ENCODE measurements at places on chromosomes 2 and 18.
A peak's percentile ranks its signal among the peaks of the same experiment; 100 is the strongest.

DNA sequence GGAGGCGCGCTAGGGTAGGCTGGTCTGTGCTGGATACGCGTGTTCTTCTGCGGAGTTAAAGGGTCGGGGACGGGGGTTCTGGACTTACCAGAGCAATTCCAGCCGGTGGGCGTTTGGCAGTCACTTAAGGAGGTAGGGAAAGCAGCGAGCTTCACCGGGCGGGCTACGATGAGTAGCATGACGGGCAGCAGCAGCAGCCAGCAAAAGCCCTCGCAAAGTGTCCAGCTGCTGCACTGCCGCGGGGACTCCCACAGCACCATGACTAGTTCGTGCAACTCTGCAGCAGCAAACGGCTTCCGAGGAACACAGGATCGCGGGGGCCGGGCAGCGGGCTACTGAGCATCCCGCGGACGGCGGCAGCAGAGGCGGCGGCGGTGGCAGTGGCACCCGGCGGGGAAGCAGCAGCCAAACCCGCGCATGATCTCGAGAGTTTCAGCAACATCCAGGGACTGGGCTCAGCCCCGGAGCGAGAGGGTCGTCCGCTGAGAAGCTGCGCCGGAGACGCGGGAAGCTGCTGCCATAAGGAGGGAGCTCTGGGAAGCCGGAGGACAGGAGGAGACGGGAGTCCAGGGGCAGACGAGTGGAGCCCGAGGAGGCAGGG lies 368 bp downstream of the TMEFF2 start:
- peak; percentile 82 for DNase-seq

- peak; percentile 89 for DNase-seq
Observed at GRCh38 chr2:83471655-83472054, 987.4 kb downstream of the SUCLG1 start.

DNA sequence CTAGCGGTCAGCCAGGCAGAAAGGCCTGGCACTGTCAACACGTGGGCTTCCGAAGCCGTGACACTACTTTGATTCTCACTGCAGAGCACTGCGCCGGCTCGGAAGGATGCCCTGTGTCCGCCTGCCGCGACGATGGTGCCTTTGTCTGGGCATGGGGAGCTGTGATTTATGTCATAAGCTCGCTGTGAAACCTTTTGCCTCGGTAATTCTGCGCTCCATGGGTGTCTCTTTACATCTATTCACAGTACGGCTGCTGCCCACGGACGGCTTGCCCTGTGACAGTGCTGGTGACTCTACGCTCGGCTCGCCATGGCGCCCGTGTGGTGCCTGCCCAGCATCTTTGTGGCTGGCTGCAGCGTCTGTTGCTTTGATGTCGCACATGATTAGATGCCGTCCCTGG lies 43.1 kb upstream of the GBX2 start:
- DNase-seq = no peak

DNA sequence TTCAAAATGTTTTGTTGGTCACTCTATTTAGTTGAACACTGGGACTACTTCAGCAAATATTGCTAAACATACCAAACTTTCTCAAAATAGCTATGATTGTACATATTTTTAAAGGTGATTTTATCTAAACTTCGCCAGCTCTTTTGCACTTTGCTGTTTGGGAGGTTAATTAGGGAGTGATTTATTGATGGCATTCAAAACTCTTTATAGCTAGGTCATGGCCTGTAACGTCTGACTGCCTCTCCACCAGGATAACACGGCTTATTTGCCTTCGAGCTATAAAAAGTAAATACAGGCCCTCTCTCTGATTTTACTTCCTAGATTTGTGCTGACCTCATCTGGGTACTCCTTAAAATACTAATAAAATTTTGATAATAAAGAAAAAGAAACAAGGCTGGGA lies 931.9 kb downstream of the DCDC2C start:
- DNase-seq = peak; percentile 53

DNA sequence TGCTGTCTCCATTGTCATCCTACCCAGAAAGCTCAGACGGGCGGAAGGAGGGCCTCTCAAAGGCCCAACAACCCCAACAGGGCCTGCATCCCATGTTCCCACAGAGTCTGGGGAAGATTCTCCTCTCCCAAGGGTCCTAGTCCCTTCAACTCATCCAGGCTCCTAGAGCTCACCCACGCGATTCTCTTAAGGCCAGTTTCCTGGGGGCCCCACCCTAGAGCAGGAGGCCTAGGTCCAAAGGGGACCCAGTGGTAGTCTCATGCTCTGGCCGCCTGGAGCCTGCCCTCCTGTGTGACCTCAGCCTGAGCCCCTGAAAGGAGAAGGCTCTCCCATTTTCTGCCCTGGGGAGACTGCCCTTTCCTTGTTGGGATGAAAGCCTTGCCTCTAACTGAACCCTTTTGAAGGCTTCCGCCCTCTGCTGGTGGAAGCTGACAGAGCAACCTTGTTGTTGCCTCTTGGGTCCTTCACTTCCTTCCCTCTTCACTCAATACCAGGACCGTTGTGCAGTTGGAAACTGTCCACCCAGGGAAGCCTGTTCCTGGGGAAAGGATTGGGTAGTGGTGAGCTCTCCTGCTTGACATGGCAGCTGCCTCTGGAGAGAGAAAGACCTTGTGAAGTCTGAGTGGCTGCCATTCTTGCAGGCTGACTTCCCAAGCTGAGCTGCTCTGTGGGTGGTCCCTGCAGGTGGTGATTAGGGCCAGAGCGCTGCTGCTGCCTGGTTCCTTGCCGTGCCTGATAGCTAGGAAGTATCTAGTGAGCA lies 86.0 kb upstream of the ALPP start:
- DNase-seq = no peak

DNA sequence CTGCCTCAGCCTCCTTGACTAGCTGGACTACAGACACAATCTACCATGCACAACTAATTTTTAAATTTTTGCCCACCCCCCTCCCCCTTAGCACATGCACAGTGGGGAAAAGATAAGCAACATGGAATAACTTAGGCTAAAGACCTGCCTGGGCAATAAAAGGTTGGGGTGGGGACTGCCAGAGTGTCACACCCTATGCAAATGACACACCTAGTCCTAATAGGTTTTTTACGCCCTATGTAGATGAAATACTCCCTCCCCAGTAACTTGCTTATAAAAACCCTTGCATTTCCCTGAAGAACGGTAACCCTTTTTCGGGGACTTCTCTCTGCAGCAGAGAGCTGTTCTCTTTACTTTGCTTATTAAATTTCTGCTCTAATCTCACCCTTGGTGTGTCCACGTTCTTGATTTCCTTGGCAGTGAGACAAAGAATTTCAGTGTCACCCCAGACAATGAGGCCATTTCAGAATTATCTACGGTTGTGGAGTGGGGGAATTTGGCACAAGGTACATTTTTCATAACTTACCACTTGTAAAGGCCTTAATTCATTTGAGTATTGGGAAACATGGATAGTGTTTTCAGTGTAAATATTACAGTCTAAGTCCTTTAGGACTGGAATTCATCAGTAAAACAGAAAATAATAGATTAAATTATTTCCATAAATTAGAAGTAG lies 109.2 kb downstream of the NOL4 start:
- no peak for DNase-seq

DNA sequence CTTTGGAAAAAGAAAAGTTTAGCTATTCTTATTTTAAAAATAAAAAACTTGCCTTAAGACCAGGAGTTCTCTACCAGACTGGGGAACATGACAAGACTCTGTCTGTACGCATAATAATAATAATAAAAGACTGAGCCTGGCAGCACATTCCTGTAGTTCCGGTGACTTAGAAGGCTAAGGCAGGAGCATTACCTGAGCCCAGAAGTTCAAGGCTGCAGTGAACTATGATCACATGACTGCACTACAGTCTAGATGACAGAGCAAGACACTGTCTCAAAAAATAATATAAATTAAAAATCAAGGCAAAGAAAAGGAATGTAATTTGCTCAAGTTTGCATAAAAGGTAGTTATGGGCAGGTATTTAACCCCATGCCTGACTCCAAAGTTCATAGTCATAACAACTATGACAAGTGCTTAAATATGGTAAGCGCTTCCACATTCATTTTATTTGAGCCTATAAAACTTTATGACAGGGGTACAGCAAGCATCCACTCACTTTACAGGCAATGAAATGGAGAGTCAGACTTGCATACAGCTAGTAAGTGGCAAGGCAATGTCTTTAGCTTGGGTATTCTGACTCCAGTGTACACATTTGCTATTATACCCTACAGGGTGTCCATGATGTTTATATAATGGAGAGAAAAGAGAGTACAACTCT lies 1567.8 kb upstream of the PIK3C3 start:
- no peak for DNase-seq

DNA sequence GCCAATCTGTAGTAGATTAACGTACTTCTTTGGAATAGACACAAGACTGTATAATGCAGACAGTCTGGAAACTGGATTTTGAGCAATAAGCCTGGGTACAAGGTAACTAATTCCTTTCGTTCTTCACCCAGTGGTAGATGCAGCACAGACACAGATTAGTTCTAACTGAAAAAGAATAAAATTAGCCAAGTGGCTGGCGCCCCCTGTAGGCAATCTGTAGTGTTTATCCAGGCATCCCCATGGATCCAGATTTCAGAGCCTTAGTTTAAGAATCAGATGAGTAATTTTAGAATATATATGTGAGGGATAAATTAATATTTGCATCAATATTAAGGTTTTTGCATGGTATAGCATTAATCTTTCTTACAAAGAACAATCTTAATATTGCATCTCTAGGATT lies 563.9 kb downstream of the DCC start:
- DNase-seq = peak; percentile 80

DNA sequence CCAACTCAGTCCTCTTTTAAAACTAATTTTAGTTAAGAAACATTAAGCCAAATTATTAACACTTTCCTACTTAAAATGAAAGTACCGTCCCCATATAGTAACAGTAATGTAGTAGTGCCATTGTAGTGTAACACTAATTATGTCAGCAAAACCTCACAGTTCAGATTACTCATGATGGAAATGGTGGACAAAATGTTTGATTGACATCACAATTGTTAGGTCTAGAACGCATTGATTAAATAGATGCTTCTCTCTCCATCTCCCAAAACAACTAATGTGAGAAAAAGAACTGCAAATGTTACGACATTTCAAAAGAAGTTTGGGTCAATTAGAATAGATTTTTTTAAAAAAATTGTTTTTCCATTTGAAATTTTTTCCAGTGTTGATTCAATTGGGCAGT lies 1.2 kb upstream of the ATF2 start:
- DNase-seq = no peak

DNA sequence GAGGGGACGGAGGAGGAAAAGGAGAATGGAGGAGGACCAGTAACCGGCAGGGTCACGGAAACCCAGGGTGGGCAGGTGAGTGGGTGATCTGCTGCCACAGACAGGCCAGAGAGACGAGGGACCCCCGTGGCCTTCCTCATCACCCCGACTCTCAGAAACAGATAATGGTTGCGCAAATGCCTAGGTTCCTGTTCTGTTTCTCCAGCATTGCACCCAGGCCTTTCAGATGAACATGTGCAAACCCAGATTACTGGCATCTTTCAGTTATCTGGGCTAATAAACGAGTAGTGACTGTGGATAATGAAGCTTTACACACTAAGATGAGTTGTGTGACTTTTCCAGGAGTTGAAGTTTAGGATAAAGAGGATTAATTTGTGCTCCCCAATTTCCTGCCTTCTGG lies 46.5 kb downstream of the TET3 start:
- DNase-seq = no peak

GRCh38 chr2:168198476-168199207 lies 48.8 kb downstream of the STK39 start:
- DNase-seq = no peak

DNA sequence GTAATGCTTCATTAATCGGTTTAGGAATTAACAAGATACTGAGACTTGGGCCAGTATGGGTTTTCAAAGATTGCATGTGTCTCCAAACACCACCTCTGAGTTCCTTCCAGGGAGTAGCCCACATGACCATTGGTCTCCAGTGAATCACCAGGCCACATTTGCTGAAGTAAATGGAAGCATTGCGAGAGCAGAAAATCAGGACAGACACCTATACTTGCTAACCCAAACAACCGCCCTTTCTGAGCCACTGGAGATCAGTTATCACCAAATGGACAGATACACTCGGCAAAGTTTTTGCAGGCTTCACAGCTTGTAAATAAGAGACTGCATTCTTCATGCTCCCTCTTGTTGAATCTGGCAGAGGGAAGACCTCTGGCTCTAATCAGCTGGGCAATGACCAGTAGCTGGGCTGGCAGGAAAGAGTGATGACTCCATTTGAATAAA lies 40.9 kb downstream of the GATA6 start:
- DNase-seq = no peak

- peak; percentile 47 for DNase-seq
Observed at GRCh38 chr2:20650393-20650876, 463 bp downstream of the HS1BP3 start.

DNA sequence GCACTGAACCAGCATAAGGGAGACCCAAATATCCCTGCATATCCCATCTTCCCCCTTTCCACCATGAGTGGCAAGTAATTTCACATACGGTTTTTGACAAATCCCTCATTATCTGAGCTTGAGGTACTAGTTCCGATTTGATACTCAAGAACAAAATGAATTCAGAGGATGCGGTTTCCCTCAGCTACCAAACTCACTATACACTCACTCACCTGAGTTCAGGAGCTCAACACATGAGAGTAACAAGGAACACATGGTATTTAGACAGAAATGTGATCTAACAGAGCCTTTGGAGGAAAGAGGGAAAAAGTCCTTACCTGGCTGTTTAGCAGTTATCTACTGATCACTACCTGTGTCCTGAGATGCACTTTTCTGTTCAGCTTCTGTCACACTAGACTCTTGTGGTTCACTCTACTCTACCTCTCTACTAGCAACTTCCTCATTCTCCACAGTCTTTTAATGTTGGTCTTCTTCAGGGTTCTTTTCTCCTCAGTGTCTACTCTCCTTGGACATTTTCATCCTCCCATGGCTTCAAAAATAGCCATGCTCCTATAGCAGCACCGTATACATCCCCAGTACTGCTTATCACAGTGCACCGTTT lies 25.1 kb downstream of the ASXL2 start:
- DNase-seq = no peak

DNA sequence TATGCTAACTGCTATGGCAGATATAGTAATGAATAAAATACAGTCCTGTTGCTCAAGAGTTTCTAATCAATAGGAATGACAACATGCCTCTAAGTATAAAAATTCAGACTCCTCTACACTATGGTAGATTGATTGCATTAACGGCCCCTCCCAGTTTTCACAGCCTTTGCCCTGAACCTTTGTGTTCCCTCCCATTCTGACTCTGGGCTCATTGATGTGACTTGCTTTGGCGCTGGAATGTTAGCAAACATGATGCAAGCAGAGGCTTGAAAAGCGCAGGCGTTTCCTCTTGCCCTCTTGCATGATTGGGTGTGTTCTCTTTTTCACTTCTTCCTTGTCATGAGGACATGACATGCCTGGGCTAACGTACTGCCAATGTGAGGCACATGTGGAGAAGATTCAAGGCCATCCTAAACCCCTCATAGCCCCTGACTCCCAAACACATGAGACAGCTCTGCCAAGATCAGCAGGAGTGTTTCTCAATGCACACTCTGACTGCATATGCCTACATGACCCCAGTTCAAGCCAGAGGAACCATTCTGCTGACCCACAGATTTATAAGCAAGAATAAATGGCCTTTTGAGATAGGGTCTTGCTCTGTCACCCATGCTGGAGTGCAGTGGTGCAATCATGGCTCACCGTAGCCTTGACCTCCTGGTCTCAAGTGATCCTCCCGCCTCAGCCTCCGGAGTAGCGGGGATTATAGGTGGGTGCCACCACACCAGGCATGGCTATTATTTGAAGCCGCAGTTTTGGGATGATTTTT lies 49.7 kb upstream of the CD28 start:
- no peak for DNase-seq

GRCh38 chr2:86020984-86021383 lies 84.7 kb downstream of the POLR1A start:
- no peak for DNase-seq
